Peyer's patch (tissue), 4 donors: ENCODE measurements at places on chromosomes 7 and 10.

GRCh38 chr10:60944058-60944909, at the start of gene RHOBTB1:
RHOBTB1 (minus strand) TSS chr10:60944185; CDS start chr10:60911542, 32,643 bp downstream.
- H3K27ac ChIP-seq, result peak within 1 kb of the TSS; percentile 94
- H3K27me3 ChIP-seq, result no peaks in the 10 kb centered on the region
- H3K36me3 ChIP-seq, result no peaks in the 10 kb centered on the region
- H3K4me3 ChIP-seq, result peak within 1 kb of the TSS; percentile 82
- DNase-seq, result peak; percentile 83
- peaks cover 7% of the 10 kb centered on the region for H3K4me1 ChIP-seq

- peaks cover 19% of the 10 kb centered on the region for H3K36me3 ChIP-seq
- no peak overlapping the region for H3K4me3 ChIP-seq
- no peak for DNase-seq
- H3K27ac ChIP-seq, result no peak overlapping the region
Measured at GRCh38 chr7:150744041-150744656, 6.9 kb downstream of the GIMAP5 start.

- no peaks in the 10 kb centered on the region for H3K27me3 ChIP-seq
- H3K4me3 ChIP-seq, result no peak overlapping the region
- H3K4me1 ChIP-seq, result no peaks in the 10 kb centered on the region
- DNase-seq, result no peak
- H3K27ac ChIP-seq, result no peak overlapping the region
Measured at GRCh38 chr7:64849250-64849923, 53.7 kb upstream of the ZNF273 start.

DNA sequence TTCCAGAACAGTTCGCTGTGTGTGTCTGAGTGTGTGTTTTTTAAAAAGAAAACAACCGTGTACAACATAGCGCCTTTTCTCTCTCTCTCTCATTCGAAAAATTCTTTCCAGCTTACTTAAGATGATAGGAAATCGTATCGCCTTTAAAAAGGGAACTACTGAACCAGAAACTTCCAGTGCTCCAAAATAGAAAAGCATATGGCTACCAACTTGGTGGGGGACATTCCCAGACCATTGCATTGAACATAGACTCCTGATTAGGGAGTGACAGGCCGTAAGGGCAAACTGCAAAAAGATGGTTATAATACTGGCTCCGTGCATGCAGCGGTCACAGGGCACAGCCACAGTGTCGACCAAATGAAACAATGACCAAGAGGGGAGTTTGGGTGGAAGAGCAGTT, 94.4 kb upstream of the FGFR2 start:
- no peak overlapping the region for H3K27ac ChIP-seq
- H3K36me3 ChIP-seq, result no peaks in the 10 kb centered on the region
- H3K4me3 ChIP-seq, result no peak overlapping the region
- H3K4me1 ChIP-seq, result no peaks in the 10 kb centered on the region
- no peaks in the 10 kb centered on the region for H3K27me3 ChIP-seq

- H3K27ac ChIP-seq, result no peak overlapping the region
- no peak for DNase-seq
- no peaks in the 10 kb centered on the region for H3K4me1 ChIP-seq
- no peaks in the 10 kb centered on the region for H3K36me3 ChIP-seq
Measured at GRCh38 chr7:159056737-159057136, 87.9 kb downstream of the VIPR2 start.

- DNase-seq, result no peak
Measured at GRCh38 chr10:3065622-3066021, 1.7 kb upstream of the PFKP start.

- H3K27ac ChIP-seq, result no peak overlapping the region
- H3K27me3 ChIP-seq, result no peaks in the 10 kb centered on the region
- H3K4me3 ChIP-seq, result no peak overlapping the region
- H3K4me1 ChIP-seq, result no peaks in the 10 kb centered on the region
- no peaks in the 10 kb centered on the region for H3K36me3 ChIP-seq
Measured at GRCh38 chr7:38283107-38283506, 9.7 kb upstream of the TARP start.

DNA sequence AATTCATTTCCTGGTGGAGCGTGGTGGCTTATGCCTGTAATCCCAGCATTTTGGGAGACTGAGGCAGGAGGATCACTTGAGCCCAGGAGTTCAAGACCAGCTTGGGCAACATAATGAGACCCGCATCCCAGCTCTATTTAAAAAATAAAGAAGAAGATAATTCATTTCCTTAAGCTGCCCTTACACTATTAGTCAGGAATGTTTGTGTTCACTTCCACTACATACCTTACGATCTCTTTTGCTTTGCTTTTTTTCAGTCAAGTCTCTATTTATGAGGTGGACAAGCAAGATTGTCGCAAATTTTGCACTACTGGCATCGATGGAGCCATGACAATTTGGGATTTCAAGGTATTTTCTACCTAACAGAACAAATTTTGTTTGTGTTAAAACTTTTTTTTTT, 11.2 kb upstream of the ARPC1B start:
- H3K27ac ChIP-seq, result no peak overlapping the region
- no peak overlapping the region for H3K4me3 ChIP-seq
- peaks cover 99% of the 10 kb centered on the region for H3K36me3 ChIP-seq
- no peaks in the 10 kb centered on the region for H3K4me1 ChIP-seq
- DNase-seq, result no peak
- H3K27me3 ChIP-seq, result no peaks in the 10 kb centered on the region

GRCh38 chr10:113503930-113504329, 48.9 kb upstream of the HABP2 start:
- no peak for DNase-seq
- H3K27me3 ChIP-seq, result no peaks in the 10 kb centered on the region
- H3K36me3 ChIP-seq, result no peaks in the 10 kb centered on the region
- no peak overlapping the region for H3K4me3 ChIP-seq

- no peaks in the 10 kb centered on the region for H3K4me1 ChIP-seq
- H3K36me3 ChIP-seq, result no peaks in the 10 kb centered on the region
Measured at GRCh38 chr7:32066441-32066840, 3.8 kb downstream of the PDE1C start.

DNA sequence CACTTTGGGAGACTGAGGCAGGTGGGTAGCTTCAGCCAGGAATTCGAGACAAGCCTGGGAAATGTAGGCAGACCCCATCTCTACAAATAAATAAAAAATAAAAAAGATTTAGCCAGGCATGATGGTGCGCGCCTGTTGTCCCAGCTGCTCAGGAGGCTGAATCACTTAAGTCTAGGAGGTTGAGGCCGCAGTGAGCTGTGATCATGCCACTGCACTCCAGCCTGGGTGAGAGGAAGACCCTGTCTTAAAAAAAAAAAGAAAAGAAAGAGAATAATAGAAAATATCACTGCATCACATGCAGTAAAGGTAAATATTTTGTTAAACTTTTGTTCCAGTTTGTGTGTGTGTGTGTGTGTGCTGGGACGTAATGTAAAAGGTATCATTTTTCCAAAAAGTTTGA, 3.0 kb downstream of the STRIP2 start:
- no peak overlapping the region for H3K4me3 ChIP-seq
- H3K4me1 ChIP-seq, result peaks cover 7% of the 10 kb centered on the region
- no peaks in the 10 kb centered on the region for H3K36me3 ChIP-seq
- no peak for DNase-seq
- H3K27ac ChIP-seq, result no peak overlapping the region

- no peaks in the 10 kb centered on the region for H3K27me3 ChIP-seq
- no peaks in the 10 kb centered on the region for H3K36me3 ChIP-seq
- no peak for DNase-seq
- H3K4me3 ChIP-seq, result no peak overlapping the region
- H3K4me1 ChIP-seq, result no peaks in the 10 kb centered on the region
Measured at GRCh38 chr7:131606346-131607290, 50.2 kb upstream of the PODXL start.

DNA sequence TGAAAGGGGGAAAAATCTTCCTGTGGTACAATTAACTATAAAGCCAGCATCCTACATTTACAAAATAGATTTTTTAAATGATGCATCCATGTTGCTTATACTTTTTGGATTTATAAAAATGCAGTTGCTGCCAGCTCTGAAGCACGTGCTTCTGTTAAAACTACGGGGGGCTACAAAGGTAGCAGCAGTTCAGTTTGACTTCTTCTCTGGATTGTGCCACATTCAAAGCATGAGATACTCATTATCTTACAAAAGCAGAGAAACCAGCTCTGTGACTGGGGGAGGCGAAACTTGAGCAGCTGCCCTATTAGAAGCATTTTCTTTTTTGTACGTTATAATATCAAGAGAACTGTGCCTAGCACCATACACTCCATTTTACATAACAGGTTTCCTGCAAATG, 31.1 kb downstream of the NEUROD6 start:
- no peaks in the 10 kb centered on the region for H3K36me3 ChIP-seq
- no peaks in the 10 kb centered on the region for H3K4me1 ChIP-seq
- no peaks in the 10 kb centered on the region for H3K27me3 ChIP-seq
- H3K27ac ChIP-seq, result no peak overlapping the region

GRCh38 chr7:132225216-132226030, 350.8 kb downstream of the PLXNA4 start:
- H3K4me3 ChIP-seq, result no peak overlapping the region
- H3K4me1 ChIP-seq, result no peaks in the 10 kb centered on the region
- H3K36me3 ChIP-seq, result no peaks in the 10 kb centered on the region
- no peaks in the 10 kb centered on the region for H3K27me3 ChIP-seq
- H3K27ac ChIP-seq, result no peak overlapping the region
- DNase-seq, result no peak

DNA sequence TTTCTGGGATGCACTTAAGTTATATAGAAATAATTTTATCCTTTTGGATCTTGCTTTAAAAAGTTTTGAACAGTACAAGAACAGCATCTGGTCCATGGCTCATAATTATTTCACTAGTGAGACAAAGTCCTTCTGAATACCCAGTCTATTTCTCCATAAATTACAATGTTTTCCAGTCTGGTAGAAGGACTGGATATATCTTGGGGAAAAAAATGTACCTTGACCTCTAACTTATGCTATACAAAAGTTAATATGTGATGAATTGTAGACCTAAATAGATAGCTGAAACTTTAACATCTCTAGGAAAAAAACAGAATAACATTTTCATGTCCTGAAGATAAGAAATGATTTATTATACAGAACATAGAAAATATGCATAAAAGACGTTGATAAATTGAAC, 88.5 kb downstream of the PPP1R9A start:
- no peaks in the 10 kb centered on the region for H3K4me1 ChIP-seq
- no peaks in the 10 kb centered on the region for H3K27me3 ChIP-seq
- H3K36me3 ChIP-seq, result no peaks in the 10 kb centered on the region
- no peak overlapping the region for H3K4me3 ChIP-seq

GRCh38 chr7:64559206-64559605, 3.7 kb downstream of the ZNF680 start:
- H3K4me3 ChIP-seq, result no peak overlapping the region
- no peak for DNase-seq

GRCh38 chr7:142873281-142873784, 12.2 kb downstream of the TRPV6 start:
- no peak overlapping the region for H3K4me3 ChIP-seq
- peak; percentile 50 for DNase-seq
- no peaks in the 10 kb centered on the region for H3K27me3 ChIP-seq

- H3K27ac ChIP-seq, result peak overlapping the region; percentile 69
- no peak overlapping the region for H3K4me3 ChIP-seq
- H3K27me3 ChIP-seq, result no peaks in the 10 kb centered on the region
- no peaks in the 10 kb centered on the region for H3K36me3 ChIP-seq
- H3K4me1 ChIP-seq, result peaks cover 7% of the 10 kb centered on the region
Measured at GRCh38 chr7:150338166-150338829, 3.1 kb downstream of the RARRES2 start.

DNA sequence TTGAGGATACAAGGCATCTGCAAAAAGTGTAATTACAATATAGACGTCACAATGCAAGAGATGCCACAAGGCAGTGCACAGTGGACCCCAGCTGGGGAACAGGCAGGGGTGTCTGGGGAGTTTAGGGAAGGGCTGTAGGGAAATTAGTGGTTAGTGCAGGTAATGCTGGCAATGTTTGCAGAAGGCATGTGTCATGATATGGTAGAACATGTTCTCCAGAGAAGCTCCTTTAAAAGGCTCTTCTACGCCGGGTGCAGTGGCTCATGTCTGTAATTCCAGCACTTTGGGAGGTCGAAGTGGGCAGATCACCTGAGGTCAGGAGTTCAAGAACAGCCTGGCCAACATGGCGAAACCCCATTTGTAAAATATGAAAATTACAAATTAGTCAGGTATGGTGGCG, 98.0 kb downstream of the JCAD start:
- no peaks in the 10 kb centered on the region for H3K36me3 ChIP-seq
- H3K4me3 ChIP-seq, result no peak overlapping the region
- H3K27ac ChIP-seq, result no peak overlapping the region
- no peak for DNase-seq

DNA sequence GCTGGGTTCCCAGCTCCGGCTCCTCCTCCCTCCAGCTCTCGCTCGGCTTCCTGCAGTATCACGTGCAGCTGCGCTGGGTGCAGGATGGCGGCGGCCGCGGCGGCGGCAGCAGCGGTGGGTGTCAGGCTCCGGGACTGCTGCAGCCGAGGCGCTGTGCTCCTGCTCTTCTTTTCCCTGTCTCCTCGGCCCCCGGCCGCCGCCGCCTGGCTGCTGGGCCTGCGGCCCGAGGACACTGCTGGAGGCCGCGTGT, at the start of gene CNNM1:
TSS of gene CNNM1 (plus strand) at position 53 of the 250 bp plus-strand sequence. CDS start at position 85, 32 bp downstream.
- DNase-seq, result no peak
- H3K4me3 ChIP-seq, result peak within 1 kb of the TSS; percentile 48
- no peaks in the 10 kb centered on the region for H3K4me1 ChIP-seq
- H3K27me3 ChIP-seq, result peaks cover 18% of the 10 kb centered on the region

- peaks cover 70% of the 10 kb centered on the region for H3K36me3 ChIP-seq
- no peak for DNase-seq
- no peaks in the 10 kb centered on the region for H3K27me3 ChIP-seq
- no peak overlapping the region for H3K4me3 ChIP-seq
- no peak overlapping the region for H3K27ac ChIP-seq
Measured at GRCh38 chr10:104025524-104025923, 58.6 kb downstream of the SLK start.

GRCh38 chr10:16493884-16494536, 27.7 kb downstream of the C1QL3 start:
- no peak overlapping the region for H3K4me3 ChIP-seq
- no peaks in the 10 kb centered on the region for H3K27me3 ChIP-seq
- DNase-seq, result no peak
- H3K4me1 ChIP-seq, result no peaks in the 10 kb centered on the region
- no peak overlapping the region for H3K27ac ChIP-seq
- H3K36me3 ChIP-seq, result no peaks in the 10 kb centered on the region

- no peaks in the 10 kb centered on the region for H3K4me1 ChIP-seq
- H3K27ac ChIP-seq, result no peak overlapping the region
- no peaks in the 10 kb centered on the region for H3K27me3 ChIP-seq
- DNase-seq, result no peak
- no peak overlapping the region for H3K4me3 ChIP-seq
- no peaks in the 10 kb centered on the region for H3K36me3 ChIP-seq
Measured at GRCh38 chr10:5443429-5443828, 31.1 kb downstream of the NET1 start.

- H3K4me3 ChIP-seq, result no peak overlapping the region
- DNase-seq, result no peak
- no peaks in the 10 kb centered on the region for H3K36me3 ChIP-seq
- no peaks in the 10 kb centered on the region for H3K4me1 ChIP-seq
- H3K27ac ChIP-seq, result no peak overlapping the region
Measured at GRCh38 chr7:130793855-130794618, 60.0 kb upstream of the KLF14 start.
